Activated CD4-positive, CD25-positive, alpha-beta regulatory T cell (primary cell): ENCODE measurements at places on chromosomes 4 and X.
A peak's percentile ranks its signal among the peaks of the same experiment; 100 is the strongest.

GRCh38 chrX:102043380-102043779 is 82.1 kb upstream of the TCEAL2 start:
- DNase-seq, result no peak

DNA sequence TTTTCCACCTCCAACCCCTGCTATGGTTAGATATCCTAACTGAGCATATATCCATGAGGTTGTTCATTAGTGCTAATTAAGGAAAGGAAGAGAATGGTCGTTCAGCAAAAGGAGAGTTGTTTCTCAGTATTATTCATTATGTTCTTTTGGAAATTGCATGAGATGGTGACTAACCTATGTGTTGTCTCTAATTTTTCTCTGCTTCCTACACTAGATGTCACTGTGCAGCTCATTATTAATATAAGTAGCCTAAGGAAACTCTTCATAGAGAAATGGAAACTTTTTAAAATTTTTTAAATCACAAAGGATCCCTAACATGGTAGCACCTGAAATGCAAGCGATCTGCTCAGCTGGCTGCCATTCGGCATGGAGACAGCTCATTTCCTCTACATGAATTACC is 67.7 kb upstream of the FAM9A start:
- no peak for DNase-seq

DNA sequence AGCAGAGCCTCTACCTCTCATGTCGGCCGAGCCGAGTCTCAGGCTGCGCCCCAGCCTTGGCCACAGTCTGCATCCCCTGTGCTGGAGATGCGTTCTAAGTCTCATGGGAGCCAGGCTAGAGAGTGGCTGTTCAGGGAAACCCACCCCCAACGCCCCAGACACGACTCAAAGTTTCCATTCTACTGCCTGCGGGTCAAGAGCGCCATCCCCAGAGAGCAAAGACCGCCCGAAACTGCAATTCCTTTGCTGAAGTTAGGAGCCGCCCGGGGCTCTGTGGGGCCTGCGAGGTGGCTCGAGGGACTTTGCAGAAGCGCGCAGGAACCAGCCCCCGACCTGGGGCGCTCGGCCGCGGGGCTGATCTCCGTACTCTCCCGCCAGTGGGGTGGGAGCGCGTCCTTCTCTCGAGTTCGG is 10.0 kb upstream of the ELF4 start:
- DNase-seq, result peak; percentile 3

- no peak for DNase-seq
Observed at GRCh38 chr4:8647094-8647570, 54.6 kb downstream of the CPZ start.

DNA sequence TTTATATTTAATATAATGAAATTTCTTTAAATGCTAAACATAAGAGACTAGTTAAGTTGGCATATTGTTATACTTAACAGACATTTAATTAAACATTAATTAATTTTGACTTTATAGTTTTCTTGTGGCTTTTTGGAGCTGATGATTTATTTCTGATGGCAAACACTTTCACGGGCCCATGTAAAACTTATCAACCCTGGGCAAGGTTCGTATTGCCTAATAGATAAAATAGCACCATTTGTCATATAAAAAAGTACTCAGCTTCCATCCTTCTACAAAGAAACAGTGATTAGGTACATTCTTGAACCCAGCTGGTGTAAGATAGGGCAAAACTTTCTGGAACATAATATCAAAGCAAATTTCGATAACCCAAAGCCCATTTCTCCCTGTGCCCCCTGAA is 63.2 kb downstream of the PAK3 start:
- DNase-seq, result no peak

DNA sequence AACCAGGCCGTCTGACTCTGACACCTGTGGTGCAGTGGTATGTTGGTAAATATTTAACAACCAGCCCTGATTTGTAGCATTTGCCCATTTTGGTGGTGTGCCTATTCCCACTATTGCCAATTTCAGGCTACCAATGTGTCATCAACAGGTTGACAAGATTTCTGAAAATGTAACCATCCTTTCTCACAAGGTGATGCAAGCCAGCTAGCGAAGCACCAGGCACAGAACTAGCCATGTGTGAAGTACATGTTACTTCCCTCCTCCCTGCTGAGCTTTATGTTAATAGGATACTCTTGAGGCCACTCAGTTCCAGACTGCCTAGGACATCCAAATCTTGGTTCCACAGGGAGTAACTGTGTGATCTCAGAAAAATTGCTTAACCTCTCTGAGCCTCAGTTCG is 7.2 kb upstream of the MAMLD1 start:
- DNase-seq, result no peak

DNA sequence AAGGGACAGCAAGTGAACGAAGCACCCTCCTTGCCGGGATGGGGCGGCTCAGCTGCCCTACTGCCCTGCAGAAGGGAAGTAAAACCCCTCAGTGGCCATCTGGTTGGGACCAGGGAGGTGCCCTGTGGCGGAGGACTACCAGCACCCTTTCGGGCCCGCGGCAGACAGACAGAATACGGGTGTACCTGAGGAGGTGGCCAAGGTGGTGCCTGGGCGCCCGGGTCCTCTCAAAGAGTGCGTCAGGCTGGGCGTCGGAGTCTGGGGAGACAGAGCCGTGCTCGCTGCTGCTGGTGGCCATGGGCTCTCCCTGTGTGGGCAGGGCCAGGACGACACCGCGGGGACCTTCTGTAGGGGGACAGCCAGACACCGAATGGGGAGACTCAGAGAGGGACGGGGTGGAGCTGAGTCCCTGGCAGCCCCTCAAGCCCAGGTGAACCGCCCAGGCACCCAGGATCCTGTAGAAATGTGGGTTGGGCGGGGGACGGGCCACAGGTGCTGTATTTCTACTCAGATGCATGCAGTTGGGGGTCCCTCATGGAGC is 29.7 kb downstream of the PDHA1 start:
- DNase-seq, result no peak

GRCh38 chrX:155246748-155247147 is 17.5 kb downstream of the RAB39B start:
- DNase-seq, result no peak

GRCh38 chr4:13032936-13033335 is 451.2 kb downstream of the RAB28 start:
- DNase-seq, result no peak

DNA sequence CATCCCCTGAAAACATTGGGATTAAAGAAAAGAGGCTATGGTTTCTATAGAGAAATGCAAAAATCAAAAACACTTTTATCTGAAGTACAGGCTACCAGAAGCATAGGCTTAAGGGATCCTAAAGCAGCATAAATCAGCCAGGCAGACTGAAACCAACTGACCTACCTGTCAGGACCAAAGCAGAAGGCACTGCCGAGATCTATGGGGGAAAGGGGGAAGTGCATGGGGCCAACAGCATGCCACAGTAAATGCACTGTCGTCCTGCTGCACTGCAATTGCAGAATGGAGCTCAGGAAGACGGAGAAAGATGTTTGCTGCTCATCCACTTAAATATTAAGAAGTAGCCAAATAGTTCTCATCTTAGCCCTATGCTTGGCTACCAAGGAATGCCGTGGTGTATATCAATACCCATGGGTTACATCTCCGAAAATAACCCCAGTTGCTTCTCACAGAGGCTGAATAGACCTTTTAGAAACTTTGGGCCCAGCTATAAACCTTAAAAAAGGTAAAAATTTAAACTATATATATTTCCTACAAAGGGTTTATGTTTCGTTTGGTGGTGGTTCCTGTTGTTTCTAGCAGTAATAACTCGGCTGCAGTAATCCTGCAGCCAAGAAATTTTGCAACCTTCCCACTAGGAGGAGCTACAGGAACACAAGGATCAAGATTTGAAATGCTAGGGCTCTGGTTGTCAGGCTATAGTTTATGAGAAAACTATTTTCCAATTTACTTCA is 312.2 kb upstream of the DIAPH2 start:
- DNase-seq, result no peak

DNA sequence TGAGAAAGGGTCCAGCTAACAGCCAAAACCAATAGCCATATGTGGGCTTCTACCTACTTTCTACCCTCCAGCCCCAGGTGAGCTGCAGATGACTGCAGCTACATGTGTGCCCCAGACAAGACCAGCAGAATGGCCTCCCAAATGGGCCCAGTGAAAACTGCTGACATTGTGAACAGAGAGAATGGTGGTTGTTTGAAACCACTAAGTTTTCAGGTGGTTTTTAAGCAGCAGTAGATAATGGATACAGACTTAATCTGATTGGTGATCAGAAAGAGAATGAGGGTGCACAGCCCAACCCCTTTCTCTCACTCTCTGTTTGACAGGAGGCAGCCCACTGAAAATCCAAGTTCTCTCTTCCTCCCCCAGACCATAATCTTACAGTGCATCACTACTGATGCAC is 42.5 kb upstream of the BBS12 start:
- no peak for DNase-seq
